ENCODE measurements at places on chromosomes 5 and 9.

- DNase-seq = no peak
These were observed 436.0 kb upstream of the ADAMTSL1 start for GRCh38 chr9:18037981-18038380.

DNA sequence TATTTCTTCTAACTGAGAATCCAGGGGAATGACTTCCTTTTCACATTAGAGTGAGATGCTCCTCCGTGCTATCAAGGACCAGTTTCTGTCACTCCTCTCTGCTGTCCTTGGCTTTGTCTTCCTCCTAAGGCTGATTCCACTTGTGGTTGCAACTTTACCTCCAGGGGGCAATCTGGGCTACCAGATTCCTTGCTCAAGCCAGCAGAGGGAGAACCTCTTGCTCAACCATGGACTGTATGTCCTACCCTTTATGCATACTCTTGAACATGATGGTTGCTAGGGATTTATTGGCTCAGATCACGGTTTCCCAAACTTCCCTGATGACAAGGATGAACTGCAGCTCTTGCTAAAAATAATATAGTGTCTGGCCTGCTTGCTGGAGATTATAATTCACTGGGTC lies 24.0 kb downstream of the NNT start:
- no peak for DNase-seq

- DNase-seq = no peak
These were observed 11.2 kb upstream of the CACFD1 start for GRCh38 chr9:133448487-133448972.

- peak; percentile 67 for DNase-seq
These were observed 63.9 kb downstream of the SERINC5 start for GRCh38 chr5:80191991-80192398.

DNA sequence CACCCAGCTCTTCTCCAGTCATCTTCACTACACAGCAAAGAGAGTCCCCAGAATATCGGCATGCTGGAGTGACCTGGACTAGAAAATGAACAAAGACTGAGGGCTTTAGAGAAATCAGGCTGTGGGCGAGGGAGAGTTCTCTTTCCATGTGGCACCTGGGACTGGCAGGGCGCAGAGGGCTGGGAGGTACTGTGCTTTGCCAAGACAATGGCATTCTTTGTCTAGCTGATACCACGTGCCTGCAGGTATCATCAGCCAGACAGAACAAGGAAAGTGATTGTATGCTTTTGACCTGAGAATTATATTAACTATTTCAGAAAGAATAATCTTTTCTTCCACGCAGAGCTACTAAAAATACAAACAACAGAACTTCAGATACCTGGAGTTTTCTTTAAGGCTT lies 30.5 kb downstream of the DDX31 start:
- DNase-seq = no peak

DNA sequence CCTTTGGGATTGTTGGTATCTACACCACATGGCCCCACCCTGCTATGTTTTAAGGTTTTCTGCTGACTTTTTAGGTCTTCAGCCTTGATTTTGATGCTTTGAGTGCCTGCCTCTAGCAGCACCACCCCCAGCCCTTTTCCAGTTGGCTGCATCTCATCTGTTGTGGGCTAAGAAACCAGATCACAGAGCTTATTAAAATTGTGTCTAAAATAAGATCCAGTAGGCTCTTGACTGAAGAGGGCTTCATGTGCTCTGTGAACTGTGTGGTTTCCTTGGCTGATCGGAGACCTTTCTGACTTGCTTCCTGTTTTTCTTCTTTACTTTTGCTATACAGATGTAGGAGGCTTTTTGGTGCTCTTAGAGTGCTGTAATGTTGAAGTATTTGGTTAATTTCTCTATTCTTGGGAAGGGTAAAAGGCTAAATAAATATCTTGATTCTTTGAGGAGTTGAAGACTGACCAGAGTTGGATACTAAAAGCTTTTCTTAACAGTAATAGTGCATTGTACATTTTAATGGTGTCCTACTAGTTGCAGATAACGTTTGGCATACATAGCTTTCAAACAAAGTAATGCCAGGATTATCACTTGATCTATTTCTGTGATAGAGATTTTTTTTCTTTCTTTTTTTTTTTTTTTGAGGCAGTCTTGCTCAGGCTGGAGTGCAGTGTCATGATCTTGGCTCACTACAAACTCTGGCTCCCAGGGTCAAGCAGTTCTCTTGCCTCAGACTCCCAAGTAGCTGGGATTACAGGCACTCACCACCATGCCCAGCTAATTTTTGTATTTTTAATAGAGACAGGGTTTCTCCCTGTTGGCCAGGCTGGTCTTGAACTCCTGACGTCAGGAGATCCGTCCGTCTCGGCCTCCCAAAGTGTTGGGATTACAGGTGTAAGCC lies 4.5 kb downstream of the UBE2D2 start:
- no peak for DNase-seq

DNA sequence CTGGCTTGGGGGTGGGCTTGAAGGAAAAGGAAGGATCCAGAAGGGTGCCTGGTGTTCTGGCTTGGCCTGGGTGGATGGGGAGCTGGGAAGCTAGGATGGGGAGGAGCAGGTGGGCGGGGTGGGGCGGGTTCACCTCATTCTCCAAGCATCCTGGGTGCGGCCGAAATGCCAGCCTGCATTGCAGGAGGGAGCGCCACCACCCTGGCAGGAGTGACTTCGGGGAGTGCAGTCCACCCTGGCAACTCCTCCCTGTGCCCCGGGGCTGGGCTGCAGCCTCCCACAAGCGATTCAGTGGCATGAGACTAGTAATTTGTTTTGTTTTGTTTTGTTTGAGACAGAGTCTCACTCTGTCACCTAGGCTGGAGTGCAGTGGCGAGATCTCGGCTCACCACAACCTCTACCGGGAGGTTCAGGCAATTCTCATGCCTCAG lies 5.5 kb downstream of the TTC16 start:
- no peak for DNase-seq

- no peak for DNase-seq
These were observed 21.1 kb downstream of the ZDHHC11B start for GRCh38 chr5:763397-763796.

- DNase-seq = no peak
These were observed 10.4 kb upstream of the EEIG1 start for GRCh38 chr9:127991017-127991756.

DNA sequence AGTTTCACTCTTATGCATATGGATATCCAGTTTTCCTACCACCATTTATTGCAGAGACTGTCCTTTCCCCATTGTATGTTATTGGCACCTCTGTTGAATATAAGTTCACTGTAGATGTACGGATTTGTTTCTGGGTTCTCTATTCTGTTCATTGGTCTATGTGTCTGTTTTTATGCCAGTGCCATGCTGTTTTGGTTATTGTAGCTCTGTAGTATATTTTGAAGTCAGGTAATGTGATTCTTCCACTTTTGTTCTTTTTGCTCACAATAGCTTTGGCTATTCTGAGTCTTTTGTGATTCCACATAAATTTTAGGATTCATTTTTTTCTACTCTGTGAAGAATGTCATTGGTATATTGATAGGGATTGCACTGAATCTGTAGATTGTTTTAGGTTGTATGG lies 26.1 kb upstream of the CCNB1 start:
- no peak for DNase-seq

DNA sequence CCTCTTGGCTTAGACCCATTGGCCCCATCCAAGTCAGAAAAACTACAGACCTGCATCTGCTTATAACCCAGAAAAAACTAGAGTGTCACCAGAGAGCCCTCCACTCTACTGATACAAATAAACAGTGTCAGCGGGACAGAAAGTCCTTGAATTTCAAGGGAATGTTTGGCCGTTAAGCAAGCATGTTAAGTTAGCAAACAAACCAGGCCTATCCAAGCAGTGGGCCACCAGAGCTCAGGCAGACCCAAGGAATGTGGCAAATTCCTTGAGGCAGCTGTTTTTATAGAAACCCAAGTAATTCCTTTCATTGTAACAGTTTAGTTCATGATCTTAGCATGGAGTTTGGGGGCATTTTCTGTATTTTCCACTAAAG lies 70.9 kb downstream of the PRLR start:
- DNase-seq = no peak

All from amygdala (tissue), 56 donors.